ENCODE measurements at places on chromosomes 5 and 9.

- no peak for DNase-seq
Observed at GRCh38 chr9:22044583-22044982, 35.5 kb upstream of the CDKN2B start.

- DNase-seq, result no peak
Observed at GRCh38 chr5:160567031-160567705, 145.5 kb downstream of the PTTG1 start.

DNA sequence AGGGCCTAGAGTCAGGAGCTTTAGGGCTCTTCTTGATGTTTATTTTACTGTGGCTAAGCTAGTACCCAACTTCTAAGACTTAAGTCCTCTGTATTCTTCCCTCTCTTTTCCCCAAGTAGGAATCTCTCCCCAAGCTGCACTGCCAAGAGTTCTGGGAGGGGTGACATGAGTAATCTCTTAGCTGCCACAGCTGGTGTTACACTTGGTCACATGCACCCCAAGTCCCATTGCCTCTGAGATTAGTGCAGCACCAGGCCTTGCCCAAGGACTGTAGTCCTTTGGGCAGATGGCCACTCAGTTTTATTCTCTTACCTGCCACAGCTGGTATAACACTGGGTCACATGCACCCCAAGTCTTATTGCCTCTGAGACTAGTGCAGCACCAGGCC lies 114.7 kb upstream of the RIOK2 start:
- DNase-seq, result no peak

- DNase-seq, result no peak
Observed at GRCh38 chr9:130432796-130433167, 12.0 kb upstream of the ASS1 start.

GRCh38 chr9:112477330-112477729 lies 9.3 kb upstream of the KIAA1958 start:
- no peak for DNase-seq

All from Daoy (cell line).